ENCODE measurements at places on chromosomes 5 and 9.

- no peak for DNase-seq
These were observed 7.6 kb downstream of the BASP1 start for GRCh38 chr5:17224858-17225511.

DNA sequence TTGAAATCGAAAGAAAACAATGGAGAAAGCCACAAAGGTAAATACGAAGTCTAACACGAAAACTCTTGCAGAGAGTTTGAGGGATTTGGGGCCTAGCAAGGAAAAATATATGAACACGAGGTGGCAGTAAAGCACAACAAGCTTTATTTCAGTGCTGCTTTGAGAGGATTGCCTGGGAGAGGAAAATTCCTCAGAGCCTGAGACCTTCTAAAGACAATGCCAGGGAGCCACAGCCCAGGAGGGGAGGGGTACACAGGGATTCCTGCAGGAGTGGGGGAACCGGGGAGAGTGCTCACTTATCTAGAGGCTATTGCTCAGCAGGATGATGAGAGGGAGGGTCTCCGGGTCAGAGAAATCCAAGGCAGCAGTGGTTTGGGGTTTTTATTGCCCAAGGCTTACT lies 134.9 kb upstream of the ADCY2 start:
- no peak for DNase-seq

DNA sequence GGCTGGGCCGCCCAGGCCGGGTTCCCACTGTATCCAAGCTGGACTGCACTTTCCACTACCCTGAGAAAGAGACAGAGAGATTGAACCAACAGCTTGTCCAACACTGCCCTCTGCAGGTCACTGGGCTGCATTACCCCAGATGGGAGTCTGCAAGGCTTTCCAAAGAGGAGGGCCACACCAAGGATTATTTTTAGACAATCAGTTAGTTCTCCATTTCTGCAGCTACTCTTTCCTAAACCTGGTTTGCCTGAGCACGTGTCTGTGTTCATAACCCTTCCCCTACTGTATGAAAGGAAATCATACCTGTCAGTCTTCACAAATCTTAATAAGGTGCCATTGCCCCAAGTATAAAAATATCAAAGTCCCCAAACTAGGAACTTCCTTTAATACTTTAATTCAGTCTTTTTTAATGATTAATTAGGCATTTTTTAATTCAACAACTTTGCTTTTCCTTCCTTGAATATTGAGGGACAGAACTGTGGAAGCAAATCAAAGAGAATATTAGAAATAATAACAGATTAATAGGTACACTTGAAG lies 13.4 kb upstream of the FGF1 start:
- DNase-seq, result peak; percentile 69

DNA sequence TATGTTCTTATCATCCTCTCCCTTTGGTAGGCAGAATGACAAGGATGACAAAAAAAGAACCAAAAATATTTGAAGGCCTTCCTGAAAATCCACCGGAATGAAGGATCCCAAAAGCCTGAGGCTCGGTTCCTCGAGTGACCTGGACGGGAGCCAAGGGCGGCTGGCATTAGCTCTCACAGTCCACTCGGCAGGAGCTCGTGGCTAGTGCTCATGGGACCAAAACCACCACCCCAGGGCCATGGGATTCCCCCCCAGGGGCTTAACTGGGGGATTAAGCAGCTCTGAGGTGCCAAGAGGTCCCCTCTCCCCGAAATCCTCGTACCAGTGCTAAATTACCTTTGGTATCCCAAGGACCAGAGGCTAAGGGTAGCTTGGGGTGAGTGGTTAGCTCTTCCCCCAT lies 586 bp upstream of the PDZD2 start:
- DNase-seq, result no peak

GRCh38 chr9:92635760-92636159 lies 34.2 kb downstream of the IPPK start:
- no peak for DNase-seq

GRCh38 chr5:134006115-134006514 lies 1.3 kb upstream of the VDAC1 start:
- DNase-seq, result no peak

DNA sequence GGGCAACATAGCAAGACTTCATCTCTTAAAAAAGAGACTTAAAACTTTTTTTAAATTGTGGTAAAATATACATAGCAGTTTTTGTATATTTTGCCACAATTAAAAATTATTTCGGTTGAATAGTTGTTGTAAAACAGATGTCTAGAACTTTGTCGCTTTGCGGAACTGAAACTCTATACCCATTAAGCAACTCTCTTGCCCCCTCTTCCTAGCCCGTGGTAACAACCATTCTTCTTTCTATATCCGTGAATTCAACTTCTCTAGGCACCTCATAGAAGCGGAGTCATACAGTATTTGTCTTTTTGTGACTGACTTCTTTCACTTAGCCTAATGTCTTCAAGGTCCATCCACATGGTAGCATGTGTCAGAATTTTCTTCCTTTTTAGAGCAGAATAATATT lies 43.3 kb downstream of the SPARC start:
- no peak for DNase-seq

GRCh38 chr5:54492178-54492577 lies 25.4 kb upstream of the SNX18 start:
- no peak for DNase-seq

- no peak for DNase-seq
These were observed 270.7 kb upstream of the WWC1 start for GRCh38 chr5:168020542-168021294.

- no peak for DNase-seq
These were observed 155.1 kb upstream of the DMRT1 start for GRCh38 chr9:686321-686813.

DNA sequence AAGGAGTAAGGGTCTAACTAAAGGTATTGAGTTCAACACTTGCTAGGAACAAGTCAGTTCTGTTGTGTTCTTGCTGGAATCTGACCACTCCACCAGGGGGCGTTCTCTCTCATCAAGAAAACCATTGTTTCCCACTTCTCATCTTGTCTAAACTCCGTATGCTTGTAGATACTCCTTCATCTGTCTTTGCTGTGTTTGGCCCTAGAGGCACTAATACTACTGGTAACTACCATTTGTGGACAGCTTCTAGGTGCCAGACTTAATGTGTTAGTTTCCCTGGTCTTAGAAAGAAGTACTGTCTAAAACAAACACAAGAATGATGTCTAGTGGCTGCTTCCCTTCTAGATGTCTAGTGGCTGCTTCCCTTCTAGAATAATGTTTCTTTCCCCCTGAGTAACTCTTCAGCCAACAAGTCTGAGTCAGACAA lies 18.7 kb upstream of the PTPDC1 start:
- peak; percentile 46 for DNase-seq

- DNase-seq, result no peak
These were observed 186.4 kb downstream of the MELK start for GRCh38 chr9:36759141-36759540.

DNA sequence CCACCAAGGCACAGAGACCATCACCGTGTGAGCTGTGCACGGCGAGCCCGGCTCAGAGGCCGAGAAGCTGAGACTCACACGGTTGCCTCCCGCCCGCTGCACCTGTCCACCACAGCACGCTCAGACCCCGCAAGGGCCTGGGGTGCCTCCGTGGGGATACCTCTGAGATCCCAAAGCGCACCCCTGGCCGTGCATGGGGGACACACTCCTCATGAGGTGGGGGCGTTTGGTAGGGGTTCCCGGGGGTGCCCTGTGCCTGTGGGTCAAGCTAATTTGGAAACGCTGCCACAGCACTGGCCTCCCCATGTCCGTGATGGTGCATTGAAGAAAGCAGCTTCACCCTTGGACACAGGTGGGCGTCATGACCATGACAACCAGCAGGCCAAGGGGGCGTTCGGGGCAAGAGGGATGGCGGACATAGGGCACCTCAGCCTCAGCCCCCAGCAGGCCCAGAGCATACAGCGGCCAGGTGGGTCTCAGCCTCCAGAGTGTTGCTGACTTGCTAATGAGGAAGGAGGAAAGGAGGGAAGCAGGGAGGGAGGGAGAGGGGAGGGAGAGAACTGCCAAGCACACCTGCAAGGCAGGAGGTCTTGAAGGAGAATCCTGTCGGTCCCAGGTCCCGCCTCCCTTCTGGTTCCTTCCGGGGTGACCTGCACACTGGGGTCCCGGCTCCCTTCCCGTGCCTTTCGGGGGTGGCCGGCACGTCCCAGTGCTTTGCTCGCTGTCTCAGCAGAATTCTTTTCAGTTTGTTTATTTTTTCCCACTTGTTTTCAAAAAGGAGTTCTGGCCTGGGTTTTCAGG lies 34.7 kb downstream of the GLT6D1 start:
- no peak for DNase-seq

GRCh38 chr9:12920437-12920836 lies 145.6 kb downstream of the LURAP1L start:
- no peak for DNase-seq

DNA sequence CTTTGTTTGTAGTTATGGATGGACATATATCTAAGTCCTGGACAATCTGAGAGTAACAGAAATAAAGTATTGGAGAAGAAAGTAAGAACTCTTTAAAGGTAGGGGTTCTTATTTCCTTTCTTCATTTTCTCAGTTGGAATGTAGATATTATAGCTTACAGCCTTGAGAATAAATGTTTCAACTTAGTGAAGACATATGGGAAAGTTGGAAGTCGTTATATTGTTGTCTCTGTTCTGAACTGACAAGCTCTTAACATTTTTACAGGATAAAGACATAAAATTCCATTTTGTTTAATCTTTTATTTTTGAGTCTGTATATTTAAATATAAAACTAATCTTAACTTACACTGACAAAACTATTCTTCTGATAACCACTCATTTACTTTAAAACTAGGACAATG lies 2187.5 kb upstream of the ACO1 start:
- no peak for DNase-seq

DNA sequence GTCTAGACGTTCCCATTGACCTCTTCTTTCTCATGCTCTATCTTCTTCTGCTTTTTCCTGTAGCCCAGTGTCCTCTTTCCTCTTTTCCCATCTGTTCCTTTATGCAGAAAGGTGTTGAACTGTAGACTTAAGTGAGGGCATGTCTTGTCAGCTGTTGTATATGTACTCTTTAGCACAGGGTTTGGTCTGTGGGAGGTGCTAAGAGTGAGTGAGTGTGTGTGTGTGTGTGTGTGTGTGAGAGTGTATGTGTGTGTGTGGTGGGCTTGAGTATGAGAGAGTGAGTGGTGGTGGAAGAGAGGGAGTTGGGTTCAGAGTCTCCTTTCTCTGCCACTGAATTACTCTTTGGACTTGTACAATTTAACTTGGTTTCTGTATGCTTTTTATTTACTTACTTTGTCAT lies 10.3 kb upstream of the ROPN1L start:
- DNase-seq, result no peak

DNA sequence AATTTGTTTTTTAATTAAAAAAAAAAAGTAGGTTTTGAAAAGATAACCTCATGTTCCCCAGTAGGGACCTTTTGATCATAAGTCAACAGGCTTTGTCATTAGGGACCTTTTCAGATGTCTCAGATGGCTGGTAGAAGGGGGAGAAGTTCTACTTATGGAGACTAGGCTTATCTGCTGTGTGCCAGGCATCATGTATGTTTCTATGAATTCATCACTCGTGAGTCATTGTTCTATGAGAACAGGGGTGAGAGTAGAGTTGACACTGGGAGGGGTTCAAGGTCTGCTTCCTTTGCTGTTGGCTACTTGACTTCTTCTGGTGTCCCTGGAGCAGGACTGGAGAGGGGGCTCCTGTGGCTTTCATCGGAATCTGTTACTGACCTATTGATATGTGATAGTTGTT lies 138.8 kb downstream of the KDM4C start:
- no peak for DNase-seq

DNA sequence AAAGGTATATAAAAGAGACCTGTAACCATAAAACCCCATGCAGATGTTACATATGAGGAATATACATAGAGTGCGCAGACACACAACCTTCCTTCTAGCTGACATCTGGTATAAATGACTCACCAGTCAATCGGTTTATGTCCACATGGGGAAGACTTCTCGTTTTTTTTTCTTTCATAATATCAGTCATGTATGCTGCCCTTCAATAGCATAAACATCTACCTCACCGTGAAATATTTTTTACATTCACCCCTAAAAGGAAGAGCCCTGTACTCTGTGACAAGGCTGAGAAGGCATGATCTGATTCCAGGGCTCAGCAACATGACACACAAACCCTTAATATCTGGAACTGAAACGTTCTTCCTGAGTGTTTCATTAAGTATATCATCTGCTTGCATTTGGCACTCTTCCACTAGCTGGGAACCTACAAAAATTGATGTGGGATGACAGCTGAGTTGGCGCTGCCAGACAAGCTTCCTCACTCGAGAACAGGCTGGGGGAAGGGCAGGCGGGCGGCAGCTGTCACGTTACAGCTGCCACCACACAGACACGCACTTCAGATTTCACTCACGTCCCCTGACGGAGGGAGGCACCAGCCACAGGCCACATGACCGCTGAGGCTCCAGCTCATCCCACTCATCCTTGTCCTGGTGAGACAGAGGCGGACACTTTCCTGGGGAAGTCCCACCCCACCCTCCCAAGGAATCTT lies 74.2 kb downstream of the SHB start:
- DNase-seq, result peak; percentile 53

DNA sequence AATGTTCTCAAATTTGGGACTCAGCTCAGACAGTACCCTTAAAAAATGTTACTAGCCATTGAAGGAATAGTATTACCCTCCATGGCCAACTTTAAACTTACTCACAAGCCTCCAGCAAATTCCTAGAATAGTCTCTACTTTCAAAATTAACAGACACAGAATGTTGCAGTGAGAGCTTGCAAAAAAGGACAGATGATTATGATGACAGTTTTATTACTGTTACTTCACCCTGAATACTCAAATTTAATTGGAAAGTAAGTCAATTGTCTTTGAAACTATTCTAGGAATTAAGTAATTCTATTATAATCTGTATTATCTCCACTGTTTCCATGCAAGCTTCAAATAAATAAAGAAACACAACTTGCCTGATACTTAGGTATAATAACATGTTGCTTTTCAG lies 288.3 kb downstream of the SLF1 start:
- DNase-seq, result no peak

DNA sequence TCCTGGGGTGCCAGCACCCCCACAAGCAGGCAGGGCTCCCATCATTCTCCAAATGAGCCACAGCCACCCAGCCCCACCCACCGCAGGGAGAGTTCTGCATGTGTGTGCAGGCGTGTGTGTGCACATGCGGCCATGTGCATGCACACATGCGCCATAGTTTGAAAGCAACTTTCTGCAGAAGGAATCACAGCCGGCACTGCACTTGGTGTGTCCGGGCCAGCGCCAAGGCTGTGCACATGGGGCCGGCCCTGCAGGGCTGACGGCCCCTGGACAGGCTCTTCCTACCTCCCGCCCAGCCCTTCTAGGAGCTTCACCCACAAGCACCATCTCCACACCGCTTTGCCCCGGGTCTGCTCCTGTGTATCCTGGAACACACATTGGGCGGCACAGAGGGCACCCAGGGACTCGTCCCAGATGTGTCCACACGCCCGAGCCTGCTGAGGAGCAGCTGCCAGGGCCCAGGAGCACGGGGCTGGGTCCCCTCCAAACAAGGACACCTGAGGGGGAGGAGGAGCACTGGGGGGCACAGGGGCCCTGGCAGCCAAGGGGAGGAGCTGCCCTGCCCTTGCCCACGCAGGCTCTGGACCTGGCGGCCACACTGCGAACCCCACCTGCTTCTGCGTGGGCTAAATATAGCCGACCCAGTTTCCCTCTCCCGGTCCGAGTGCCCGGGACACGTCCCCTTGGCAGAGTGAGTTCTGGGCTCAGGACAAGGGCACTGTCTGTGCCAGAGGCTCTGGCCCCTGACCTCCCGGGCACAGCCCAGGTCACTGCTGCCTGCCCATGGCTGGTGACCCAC lies 19.1 kb downstream of the TPPP start:
- no peak for DNase-seq
